Muscle of arm (tissue), 14 donors: ENCODE measurements at places on chromosomes 4 and X.
A peak's percentile ranks its signal among the peaks of the same experiment; 100 is the strongest.

DNA sequence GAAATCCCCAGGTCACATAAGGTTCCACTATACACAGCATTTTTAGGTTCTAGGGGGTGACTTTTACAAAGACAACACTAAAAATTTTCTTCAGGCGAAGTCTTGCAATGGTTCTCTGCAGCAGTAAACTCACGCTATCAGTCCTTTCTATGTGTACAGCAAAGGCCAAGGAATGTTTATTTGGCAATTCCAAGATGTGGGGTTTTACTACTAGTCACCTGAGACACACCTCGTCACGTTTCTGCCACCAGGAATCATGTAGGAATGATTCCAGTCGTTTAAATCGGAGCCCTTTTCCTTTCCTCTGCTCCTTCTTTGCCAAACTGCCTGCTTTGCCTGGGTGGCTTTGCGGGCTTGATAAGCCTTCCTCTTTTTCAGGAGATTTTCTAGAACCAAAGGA is 75.9 kb upstream of the ENPEP start:
- DNase-seq, result no peak

DNA sequence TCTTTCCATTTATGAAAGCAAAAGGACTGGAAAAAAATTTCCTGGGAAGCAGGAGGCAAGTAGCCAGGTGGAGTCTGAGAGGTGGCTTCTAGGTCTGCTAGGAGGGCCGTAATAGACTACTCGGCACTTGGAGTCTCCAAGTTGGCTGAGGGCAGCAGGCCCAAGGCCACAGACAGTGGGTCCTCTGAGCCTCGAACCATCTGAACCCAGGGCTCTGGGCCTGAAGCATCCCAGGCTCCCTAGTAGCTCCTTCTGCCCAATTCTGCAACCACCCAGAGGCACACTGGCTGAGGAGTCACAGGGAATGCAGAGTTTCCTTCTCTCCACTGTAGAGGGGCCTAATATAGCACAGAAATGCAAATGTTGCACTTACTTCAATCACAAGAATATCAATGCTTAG is 19.8 kb downstream of the TKTL1 start:
- DNase-seq, result no peak

- no peak for DNase-seq
These were observed 70.8 kb upstream of the PTPN13 start for GRCh38 chr4:86523333-86523732.

DNA sequence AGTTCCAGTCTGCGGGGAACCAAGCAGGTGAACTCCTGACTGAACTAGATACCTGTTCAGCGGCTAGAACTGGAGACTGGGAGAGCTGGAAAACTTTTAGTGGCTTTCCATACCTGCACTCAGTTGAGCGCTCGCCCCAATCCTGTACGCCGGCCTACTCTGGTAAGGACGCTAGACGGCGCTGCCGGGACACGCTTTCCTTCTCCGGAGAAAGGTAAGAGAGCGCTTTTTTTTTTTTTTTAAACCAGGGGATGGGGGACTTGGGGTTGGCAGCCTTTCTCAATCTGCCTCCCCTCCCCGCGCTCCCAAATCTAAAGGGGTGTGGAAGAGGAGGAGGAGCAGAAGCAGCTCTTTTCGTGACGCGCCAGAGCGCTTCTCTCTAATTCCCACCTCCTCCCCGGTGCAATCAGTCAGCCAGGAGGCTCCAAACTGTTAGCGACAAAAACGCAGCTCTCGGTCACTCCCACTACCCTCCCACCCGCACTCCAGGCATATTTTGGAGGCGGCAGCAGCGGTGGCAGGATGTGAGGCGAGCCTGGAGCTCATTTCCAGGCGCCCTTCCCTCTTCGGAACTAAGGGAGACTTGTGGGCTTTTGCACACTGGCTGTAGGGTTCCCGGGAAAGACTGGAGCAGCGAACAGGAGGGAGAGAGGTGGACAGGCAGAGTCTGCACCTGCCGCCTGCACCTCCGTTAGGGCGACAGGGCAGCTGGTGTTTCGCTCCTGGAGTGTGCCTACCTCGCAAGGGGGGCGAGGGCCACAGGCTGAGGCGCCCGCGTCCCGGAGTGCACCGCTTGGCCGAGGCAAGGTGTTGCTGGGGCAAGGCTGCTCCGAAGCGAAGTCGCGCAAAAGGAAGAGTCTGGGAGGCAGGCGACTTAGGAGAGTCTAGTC is at the start of gene IL1RAPL2:
Gene IL1RAPL2 (plus strand): TSS at position 409 of the 890 bp plus-strand sequence.
- peak; percentile 41 for DNase-seq

DNA sequence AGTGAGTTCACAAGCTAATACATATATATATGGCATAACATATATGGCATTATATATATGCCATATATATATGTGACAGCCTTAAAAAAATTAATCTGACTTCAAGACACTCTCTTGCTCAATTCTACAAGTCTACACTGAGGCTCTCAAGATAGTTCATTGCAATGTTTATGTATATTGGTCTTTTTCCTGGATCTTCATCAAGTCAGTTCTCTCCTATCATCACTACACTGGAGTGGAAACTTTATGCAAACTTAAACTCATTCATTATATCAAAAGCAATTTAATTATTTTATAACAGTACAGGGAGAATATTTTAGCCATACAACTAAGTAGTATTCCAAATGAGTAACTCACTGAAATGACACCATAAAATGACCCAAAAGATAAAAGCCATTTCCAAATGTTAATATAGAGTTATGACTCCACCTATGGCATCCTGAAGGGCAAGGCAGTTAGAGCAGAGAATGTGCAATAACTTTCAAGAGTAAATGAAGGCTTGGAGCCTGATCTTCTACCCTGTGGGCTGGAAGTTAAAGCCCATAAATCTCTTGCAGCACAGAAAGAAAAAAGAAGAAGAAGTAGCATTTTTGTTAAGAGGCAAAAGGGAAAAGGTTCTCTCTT is 176.3 kb upstream of the SLIT2 start:
- no peak for DNase-seq

GRCh38 chr4:41209187-41209586 is 5.2 kb downstream of the APBB2 start:
- DNase-seq, result no peak

GRCh38 chr4:107693132-107693531 is 26.9 kb downstream of the PAPSS1 start:
- no peak for DNase-seq

DNA sequence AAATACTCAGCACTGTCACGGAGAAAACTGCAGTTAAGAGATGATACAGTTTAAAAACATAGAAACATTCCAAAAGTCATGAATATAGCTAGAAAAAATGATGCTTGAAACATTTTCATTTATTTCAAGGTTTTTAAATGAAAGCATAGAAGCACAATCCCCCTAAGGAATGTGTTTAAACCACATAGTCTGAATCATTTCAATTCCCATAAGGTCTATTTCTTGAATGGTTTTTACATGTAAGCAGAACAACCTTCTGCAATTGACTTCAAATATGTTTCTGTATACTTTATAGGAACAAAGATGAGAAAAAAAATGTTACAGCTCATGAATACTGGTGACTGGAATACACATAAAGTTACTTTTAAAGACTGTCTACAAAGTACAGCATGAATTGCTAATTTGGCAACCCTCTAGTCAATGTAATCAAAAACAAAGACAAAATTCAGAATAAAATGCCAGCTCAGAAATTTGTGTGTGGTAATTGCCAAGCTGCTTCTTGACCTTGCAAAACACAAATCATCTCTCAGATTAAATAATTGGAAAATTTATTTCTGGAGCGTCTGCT is 886.4 kb upstream of the ADGRL3 start:
- peak; percentile 7 for DNase-seq

- peak; percentile 41 for DNase-seq
These were observed 137.6 kb upstream of the TEX13D start for GRCh38 chrX:124194901-124195300.
